ENCODE measurements at places on chromosomes 6 and 20.

DNA sequence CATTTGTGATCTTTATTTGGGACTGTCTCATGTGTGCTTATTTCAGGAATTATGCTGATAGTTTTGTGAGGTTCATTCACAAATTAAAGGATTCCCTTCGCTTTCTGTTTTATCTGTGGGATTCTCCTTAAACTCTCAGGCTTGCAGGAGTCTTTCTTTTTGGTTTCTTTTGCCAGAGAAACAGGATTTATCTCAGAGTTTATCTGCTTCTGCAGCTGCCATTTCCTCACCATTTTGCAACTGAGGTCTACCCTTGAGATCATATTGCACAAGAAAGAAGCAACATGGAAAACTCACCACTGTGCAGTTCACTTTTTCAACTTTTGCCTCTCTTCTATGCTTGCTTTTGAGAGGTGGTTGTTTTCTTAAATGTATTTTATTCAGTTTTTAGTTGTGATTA is 201.0 kb downstream of the PRL start:
- DNase-seq = no peak

DNA sequence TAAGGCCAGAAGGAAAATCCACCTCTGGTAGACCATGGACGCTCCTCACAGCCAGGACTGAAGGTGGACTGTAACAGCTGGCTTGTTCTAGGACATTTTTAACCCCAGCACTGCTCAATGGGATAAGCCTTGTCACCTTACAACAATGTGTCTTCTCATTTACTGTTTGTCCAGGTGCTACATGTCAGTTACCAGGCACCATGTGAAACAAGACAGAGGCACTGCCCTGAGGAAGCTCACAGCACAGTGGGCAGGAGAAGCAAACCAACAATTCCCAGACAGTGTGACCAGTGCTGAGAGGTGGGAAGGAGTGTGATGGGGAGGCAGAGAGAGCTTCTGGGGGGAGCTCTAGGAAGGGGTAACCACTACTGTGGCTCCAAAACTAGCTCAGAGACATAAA is 10.7 kb downstream of the SNHG17 start:
- no peak for DNase-seq

GRCh38 chr20:15179381-15179780 is 842.0 kb upstream of the FLRT3 start:
- no peak for DNase-seq

DNA sequence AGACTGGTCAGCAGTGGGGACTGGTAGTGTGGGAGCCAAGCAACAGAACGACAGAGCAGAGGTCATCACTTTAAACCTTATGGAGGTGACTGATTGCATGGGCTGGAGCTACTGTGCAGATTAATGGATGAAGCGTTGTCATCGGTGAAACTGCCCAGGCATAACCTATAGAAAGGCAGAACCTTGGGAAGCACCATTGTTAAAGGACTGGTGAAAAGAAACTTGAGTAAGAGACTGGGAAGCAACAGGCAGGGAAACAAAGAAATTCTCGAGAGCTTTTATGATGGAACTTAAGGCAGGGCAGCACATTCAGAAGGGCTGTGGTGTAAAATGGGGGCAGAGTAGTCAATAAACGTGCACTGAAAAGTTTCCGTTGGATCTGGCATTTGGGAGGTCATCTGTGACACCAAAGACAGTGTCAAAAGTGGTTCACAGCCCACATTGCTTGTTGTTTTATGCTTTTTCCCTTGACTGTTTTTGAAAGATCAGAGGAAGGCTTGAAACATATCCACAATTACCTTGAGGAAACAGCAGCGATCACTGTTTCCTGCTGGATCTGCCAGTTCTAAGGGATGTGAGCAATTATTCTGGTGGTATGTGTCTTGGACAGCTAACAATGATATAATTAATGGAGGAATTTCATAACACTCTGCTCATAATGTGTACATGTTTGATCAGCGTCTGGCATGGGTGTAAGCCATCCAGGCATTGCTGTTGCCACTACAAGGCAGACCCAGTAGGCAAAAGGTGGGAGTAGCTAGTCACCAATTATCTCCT is 62.7 kb downstream of the LRRC1 start:
- no peak for DNase-seq

- no peak for DNase-seq
Observed at GRCh38 chr6:144546807-144547206, 261.7 kb downstream of the UTRN start.

- no peak for DNase-seq
Observed at GRCh38 chr6:139146317-139146726, 11.4 kb downstream of the HECA start.

GRCh38 chr6:106117579-106117978 is 31.4 kb downstream of the PRDM1 start:
- DNase-seq = no peak

GRCh38 chr6:145208474-145208873 is 526.8 kb downstream of the EPM2A start:
- no peak for DNase-seq

GRCh38 chr20:15111654-15112053 is 774.2 kb upstream of the FLRT3 start:
- DNase-seq = no peak

DNA sequence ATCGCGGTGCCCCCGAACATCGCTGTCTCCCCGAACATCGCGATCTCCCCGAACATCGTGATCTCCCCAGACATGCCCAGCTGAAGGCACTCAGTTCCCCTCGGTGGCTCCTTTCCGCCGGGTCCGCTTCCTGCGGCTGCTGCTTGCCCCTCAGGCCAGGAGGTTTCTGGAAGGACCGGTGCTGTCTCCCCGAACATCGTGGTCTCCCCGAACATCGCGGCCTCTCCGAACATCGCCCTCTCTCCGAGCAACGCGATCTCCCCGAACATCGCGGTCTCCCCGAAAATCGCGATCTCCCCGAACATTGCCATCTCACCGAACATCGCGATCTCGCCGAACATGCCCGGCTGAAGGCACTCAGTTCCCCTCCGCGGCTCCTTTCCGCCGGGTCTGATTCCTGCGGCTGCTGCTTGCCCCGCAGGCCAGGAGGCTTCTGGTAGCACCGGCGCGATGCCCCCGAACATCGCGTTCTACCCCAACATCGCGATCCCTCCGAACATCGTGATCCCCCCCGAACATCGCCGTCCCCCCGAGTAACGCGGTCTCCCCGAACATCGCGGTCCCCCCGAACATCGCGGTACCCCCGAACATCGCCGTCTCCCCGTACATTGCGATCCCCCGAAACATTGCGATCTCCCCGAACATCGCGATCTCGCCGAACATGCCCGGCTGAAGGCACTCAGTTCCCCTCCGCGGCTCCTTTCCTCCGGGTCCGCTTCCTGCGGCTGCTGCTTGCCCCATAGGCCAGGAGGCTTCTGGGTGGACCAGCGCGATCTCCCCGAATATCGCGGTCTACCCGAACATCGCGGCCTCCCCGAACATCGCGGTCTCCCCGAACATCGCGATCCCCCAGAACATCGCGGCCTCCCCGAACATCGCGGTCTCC is 808 bp downstream of the ULBP1 start:
- DNase-seq = no peak

- no peak for DNase-seq
Observed at GRCh38 chr6:157155804-157156203, 167.5 kb downstream of the TMEM242 start.

DNA sequence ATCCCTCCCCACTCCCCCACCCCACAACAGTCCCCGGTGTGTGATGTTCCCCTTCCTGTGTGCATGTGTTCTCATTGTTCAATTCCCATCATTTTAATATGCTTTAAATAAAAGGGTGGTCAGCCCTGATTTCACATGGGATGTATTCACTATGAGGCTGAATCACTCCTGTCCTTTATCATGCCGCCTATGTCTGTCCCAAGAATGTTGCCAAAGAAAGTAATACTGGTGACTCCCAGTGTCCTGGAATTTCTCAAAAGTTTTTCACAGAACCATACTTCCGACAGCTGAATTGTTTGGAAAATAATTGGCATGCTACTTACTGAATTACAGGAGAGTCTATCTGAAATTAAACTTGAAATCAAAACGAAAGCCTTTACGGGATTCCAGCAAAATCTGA is 217.7 kb downstream of the HAO1 start:
- no peak for DNase-seq

GRCh38 chr6:147595961-147596360 is 87.5 kb downstream of the SAMD5 start:
- no peak for DNase-seq

- no peak for DNase-seq
Observed at GRCh38 chr20:46946181-46946624, 51.6 kb downstream of the EYA2 start.

GRCh38 chr6:156419594-156419993 is 357.6 kb upstream of the ARID1B start:
- no peak for DNase-seq

- no peak for DNase-seq
Observed at GRCh38 chr6:42689371-42689770, 33.0 kb downstream of the PRPH2 start.

GRCh38 chr6:157929076-157929475 is 52.6 kb upstream of the SYNJ2 start:
- no peak for DNase-seq

DNA sequence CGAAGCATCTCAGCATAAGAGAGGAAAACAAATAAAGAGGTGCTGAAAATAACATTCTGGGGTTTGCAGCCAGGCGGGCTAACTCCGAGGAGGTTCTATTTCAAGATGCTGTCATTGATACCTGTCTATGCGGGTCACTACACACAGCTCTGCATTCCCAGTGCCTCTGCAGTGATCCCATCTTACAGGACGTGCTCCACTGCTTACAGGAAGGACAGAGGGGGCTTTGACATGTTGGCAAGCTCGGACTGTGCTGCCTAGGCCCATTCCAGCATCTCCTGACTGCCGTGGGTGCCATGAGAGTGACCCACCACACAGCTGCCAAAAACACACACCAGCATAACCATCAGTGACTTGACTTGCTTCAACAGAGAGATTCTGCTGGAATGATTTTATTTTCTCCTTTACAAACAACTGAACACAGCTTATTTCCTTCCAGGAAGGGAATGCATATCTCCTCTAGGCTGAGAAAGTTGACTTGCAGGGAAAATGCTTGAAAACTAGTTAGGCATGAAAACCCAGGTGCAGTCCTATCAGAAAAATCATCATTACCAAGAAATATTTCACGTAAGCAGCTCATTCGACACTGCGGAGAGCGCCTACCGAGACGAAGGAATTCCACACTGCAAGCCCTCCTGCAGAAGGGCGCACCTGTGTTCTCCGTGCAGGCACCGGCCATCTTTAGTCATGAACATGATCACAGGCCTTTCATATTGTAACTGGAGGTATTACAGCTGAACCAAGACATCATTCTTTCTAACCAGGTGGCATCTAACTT is 62.5 kb downstream of the RAMACL start:
- DNase-seq = no peak

DNA sequence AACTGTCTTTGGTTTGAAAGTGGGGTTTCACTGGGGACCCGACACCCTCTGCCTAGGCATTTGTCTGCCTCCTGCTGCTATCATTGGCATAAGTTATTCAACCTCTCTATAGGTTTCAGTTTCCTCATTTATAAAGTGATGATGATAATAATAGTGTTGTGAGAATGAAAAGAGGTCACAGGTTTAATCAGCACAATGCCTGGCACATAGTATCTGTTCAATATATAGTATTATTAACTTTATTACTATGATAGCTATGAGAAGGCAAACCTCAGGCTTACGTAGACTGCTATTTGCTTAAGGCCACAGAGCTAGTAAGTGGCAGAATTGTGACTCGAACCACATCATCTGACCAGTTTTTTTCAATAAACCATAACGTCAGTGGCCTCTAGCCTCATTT is 256.8 kb downstream of the CDKAL1 start:
- no peak for DNase-seq

DNA sequence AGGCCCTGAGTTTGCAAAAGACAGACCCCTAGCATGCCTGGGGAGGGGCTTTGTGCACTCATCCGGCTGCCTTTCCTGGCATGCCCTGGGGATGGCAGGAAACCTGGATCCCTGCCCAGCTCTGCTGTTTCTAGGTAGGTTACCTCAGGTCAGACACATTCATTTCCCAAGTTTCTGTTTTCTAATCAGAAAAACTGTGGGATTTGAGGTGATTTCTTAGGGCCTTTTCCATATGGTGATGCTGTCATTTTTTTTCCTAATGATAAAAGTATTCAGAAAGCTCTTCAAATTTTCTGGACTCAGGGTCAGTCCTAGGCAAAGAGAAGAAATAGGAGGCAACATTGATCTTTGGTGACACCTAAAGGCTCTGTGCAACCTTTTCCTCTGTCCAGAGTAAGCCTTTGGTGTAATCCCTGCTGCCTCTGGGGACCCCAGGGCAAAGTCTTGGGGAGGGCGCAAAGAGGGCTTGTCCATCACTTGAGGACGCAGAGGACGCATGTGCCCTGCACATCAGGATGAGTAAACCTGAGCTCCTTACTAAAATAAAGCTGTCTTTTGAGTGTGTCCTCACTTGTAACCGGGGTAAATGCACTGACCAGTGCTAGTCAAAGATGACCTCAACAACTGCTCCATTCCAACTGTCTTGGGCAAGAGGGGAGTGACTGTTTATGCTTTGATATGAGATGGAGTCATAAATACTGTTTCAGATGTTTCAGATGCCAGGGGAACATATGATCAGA is 13.5 kb upstream of the TRAM2 start:
- DNase-seq = no peak

- DNase-seq = no peak
Observed at GRCh38 chr6:13846841-13847240, 32.5 kb upstream of the MCUR1 start.

DNA sequence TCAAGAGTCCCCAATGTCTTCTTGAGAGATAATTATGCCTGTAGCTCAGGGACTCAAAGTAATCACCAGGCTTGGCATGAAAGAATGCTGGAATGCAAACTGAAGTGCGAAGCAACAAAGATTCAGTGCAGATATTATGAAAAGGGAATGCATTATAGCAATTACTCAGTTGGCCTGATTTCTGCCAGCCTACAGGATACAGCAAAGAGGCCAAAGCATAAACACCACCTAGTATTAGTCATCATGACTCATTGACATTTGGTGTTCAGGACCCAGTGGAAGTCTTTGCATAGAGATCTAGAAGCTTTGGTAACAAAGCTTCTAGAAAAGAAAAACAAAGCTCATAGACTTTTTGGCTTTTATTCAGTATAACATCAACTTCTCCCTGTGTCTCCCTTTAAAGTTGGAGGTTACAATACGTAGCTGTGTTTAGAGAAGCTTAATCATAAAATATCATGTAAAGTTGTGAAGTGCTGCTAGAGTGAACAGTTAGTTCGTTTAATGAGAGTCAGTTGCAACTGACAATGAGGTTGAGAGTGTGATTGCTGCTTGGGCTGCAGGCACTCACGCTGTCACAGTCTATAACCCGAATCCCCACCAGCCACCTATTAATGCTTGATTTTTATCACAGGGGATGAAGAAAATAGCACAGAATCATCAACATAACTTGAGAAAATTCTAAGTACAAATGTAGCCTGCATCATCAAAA is 932.7 kb downstream of the TFAP2A start:
- DNase-seq = no peak

- DNase-seq = no peak
Observed at GRCh38 chr6:96394727-96395126, 126.9 kb upstream of the UFL1 start.

- no peak for DNase-seq
Observed at GRCh38 chr20:48681201-48681872, 146.5 kb downstream of the PREX1 start.

DNA sequence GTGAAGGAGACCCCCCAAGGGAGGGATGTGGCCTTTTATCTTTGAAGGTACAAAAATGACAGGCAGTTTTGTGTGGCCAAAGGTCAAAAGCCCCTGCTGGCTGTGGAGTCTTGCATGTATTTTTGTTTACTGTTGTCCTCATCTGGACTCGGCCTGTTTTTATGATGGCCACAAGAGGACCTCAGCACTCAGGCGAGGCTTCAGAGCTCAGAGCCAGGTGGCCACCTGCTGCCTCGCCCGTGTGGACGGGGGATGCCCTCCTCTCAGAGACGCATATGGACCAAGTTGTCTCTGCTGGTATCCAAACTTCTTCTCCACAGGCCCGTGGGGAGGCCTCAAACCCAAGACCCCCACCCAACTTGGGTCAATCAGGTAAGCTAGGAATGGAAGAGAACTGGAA is 118.2 kb downstream of the DACT2 start:
- DNase-seq = no peak

Data from stimulated activated CD4-positive, alpha-beta T cell treated with anti-CD3 and anti-CD28 coated beads, Interleukin-4, amount 100 ng/mL, for 48 hours (primary cell).